ENCODE measurements at places on chromosomes 16 and 17. TPM values are rescaled to one million over a fixed set of nuclear protein-coding genes. Genes with fewer than 3 reads are reported as not detected.

GRCh38 chr17:9529033-9529700, 46.5 kb downstream of the STX8 start:
- peak; percentile 15 for DNase-seq

GRCh38 chr16:4803401-4803844, 990 bp upstream of the ROGDI start:
- DNase-seq, result no peak

DNA sequence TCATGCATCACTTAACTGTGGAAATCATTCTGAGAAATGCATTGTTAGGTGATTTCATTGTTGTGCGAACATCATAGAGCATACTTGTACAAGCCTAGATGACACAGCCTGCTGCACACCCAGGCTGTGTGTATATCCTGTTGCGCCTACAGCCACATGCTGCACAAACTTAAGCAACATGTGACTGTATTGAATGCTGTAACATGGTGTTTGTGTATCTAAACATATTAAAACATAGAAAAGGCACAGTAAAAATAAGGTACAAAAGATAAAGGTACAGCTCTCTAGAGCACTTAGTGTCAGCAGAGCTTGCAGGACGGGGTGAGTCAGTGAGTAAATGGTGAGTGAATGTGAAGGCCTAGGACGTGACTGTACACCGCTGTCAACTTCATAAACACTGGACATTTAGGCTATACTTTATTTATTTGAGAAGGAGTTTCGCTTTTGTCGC, 11.9 kb downstream of the FOXK2 start:
- no peak for DNase-seq

DNA sequence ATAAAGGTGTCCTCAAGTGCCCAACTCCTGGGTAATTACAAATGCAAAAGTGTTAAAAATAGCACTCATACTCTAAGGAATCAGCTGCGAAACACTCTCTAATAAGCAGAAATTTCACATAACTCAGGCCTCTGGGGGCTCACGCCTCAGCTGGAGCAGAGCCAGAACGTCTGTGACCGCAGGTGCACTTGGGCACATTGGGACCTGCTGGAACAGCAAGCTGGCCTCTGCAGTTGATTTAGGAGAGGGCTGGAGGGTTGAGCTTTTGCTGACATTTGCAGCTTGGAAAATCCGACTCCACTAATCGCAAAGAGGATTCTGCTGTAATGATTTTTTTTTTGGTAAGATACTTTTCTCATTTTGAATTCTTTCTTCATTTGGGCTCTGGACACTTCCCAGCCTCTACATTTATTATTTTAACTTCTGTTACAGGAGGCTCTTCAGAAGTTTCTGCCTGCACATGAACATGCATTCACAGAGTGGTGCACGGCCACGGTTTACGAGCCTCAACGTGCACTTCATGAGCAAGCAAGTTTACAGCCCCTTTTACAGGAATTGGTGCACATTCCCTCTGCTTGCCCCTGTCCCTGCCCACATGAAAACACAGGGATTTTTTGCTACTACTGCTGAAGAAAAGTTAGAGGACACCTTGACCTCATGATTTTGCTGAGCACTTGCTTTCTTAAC, 4.1 kb upstream of the SNTB2 start:
- no peak for DNase-seq

DNA sequence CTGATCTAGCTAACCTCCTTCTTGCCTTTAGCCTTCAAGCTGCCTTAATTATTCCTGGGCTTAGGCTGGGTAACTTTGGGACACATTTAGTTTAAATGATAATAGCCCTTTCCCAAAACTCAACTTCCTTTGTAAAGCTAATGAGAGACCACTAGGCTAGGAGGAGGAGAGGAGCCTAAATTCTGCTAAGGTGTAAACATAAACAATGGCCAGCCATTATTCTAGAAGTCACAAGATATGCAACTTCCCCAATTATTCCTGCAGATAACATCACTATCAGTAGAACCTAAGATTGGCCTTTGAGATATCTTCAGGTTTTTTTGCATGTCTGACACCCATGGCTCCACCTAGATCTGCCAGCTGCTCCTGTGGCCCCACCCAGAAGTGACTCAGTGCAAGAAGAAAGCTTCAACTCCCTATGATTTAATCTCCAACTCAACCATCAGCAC, 131.2 kb upstream of the FAM20A start:
- DNase-seq, result peak; percentile 48

The C1QTNF1 gene
- 31.8 TPM for total RNA-seq

All from RPMI7951 (cell line).